NCI-H2171 (cell line): ENCODE measurements at places on chromosomes 1 and 21.

DNA sequence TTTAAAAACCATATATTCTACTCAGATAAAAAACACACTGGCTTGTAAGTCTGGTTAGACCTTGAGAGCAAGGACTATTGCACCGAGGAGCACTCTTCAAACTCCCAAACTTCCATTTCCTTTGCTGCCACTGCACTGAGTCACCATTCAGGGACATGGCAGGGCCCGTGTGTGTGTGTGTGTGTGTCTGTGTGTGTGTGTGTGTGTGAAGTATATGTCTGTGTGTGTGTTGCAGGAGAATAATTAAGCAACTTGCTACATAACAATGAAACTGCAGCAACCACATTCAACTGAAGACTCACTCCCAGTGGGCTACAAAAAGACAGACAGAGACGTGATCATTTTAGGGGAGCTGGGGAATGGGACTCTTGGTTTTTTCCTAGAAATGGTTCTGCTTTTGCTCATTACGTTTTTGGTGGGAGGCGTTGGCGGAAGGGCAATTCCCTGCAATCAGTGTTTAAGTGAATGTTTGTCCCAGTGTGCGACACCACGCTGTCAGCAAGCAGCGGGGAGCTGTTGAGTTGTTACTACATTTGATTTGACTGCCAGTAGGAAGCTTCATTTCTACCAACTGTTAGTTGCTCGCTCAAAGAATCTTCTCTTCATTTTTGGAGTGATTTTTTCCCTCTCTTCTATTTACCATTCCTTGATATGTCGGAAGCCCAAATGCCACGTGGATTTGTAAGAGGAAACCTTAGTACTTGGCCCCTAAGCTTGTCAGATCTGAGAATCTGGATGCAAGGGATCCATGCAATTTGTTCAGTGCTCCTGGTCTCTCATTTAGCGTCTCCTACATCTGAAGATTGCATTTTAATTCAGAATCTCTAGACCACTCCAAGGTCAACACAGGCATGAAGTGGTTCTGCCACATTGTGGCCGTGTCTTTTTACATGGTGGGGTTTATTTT lies 36.1 kb downstream of the ESRRG start:
- no peak for DNase-seq

GRCh38 chr1:27360159-27361043 lies 6.4 kb downstream of the MAP3K6 start:
- DNase-seq: no peak

- no peak for DNase-seq
Observed at GRCh38 chr1:14648896-14649855, 50.7 kb downstream of the KAZN start.

DNA sequence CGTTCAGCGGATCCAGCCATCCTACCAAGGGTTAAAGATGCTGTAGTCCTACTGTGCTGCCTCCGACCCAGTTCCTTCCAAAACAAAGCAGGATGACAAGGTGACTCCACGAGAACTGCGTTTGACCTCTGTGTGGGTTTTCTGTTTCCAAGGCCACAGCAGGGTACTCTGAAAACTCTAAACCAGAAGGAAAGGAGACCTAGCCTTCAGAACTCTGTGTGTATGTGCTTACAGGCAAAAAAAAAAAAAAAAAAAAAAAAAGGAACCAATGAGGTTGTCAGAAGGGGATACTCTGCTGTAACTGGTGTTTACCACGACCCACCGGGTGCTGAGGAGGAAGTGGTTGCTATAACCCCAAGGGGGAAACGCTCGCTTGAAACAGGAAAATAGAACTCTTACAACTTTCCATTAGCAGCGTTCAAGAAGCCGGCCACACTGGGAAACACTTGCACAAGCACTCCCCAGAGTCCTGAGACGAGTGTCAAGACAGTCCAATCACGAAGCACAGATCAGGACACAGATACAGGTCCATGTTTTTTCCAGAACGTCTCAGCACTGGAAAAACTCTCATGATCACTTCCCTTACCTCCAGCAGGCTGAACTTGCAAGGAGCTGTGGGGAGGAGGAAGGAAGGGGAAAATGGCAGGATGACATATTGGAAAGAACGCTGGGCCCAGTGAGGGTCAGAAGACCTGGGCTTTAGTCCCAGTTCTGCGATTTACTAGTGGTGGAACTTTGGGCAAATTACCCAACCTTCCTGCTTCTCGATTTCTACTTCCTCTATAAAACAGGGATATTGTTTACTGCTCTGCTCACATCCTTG lies 64.0 kb downstream of the ITPKB start:
- no peak for DNase-seq

- DNase-seq: no peak
Observed at GRCh38 chr1:86184426-86184825, 27.9 kb upstream of the COL24A1 start.

GRCh38 chr1:12697397-12697796 lies 18.5 kb upstream of the AADACL3 start:
- no peak for DNase-seq

GRCh38 chr1:159187647-159188374 lies 16.4 kb downstream of the CADM3 start:
- DNase-seq: no peak

- no peak for DNase-seq
Observed at GRCh38 chr1:173122958-173123852, 72.5 kb upstream of the TNFSF18 start.

- DNase-seq: no peak
Observed at GRCh38 chr1:207336559-207337467, 15.3 kb downstream of the CD55 start.

GRCh38 chr1:43005460-43006361 lies 47.0 kb upstream of the SLC2A1 start:
- DNase-seq: no peak

- DNase-seq: no peak
Observed at GRCh38 chr1:200720199-200720598, 18.5 kb upstream of the CAMSAP2 start.

- DNase-seq: no peak
Observed at GRCh38 chr1:164064501-164064900, 494.5 kb upstream of the PBX1 start.

DNA sequence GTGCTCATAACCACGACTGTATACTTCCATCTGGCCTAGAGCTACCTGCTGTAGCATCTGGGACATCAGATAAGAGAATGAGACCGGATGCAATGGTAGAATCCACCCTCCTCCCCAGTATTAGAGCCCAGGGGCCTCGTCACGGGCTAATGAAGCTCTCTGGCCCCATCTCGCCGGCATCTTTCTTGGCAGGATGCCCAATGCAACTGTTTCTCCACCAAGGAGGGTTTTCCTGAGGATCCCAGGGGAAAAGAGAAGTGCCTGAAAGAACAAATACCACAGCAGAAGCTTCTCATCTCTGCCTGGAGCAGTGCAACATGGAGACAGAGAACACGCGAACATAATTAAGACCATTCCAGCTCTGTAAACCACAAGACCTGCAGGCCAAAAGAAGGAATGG lies 80.0 kb downstream of the VWA5B1 start:
- DNase-seq: peak; percentile 89

GRCh38 chr1:65991694-65992093 lies 199.0 kb downstream of the PDE4B start:
- DNase-seq: no peak

DNA sequence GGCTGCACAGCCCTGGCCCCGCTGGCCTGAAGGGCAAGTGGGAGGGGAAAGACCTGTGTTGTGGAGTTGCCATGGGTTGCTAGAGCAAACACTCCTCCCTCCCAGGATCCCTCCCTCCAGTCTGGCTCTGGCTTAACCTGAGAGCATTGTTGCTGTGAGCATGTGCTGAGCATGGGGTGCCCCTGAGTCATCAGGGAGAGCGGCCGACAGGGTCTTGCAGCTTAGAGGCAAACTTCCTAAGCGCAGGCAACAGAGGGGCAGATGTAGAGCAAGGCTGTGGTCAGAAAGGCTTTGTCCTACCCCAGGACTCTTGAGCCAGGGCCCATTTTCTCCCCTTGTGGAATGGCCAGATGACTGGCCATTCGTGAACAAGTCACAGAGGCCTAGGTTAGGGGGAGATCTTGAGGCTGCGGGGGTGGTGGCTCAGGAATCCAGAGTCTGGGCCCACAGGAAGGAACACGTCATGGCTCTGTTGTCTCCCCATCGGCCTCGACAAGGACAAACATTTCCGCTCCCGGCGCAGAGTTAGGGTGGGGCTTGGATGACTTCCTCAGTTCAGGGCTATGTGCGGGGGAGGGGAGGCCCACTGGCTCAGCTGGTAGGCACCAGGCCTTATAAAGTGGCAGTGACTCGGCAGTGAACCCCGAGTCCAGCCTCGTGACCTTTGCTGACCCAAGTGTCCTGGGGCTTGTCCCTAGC lies 362 bp upstream of the DYNLT4 start:
- no peak for DNase-seq

DNA sequence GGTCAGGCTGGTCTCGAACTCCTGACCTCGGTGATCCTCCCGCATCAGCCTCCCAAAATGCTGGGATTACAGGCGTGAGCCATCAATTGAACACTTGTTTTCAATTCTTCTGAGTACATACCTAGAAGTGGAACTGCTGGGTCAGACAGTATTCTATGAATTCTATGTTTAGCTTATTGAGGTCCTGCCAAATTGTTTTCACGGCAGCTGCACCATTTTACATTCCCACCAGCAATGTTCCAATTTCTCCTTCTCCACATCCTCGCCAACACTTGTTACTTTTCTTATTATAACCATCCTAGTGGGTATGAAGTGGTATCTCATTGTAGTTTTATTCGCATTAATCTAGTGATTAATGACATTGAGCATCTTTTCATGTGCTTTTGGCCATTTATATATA lies 49.9 kb downstream of the PTP4A2 start:
- DNase-seq: no peak

DNA sequence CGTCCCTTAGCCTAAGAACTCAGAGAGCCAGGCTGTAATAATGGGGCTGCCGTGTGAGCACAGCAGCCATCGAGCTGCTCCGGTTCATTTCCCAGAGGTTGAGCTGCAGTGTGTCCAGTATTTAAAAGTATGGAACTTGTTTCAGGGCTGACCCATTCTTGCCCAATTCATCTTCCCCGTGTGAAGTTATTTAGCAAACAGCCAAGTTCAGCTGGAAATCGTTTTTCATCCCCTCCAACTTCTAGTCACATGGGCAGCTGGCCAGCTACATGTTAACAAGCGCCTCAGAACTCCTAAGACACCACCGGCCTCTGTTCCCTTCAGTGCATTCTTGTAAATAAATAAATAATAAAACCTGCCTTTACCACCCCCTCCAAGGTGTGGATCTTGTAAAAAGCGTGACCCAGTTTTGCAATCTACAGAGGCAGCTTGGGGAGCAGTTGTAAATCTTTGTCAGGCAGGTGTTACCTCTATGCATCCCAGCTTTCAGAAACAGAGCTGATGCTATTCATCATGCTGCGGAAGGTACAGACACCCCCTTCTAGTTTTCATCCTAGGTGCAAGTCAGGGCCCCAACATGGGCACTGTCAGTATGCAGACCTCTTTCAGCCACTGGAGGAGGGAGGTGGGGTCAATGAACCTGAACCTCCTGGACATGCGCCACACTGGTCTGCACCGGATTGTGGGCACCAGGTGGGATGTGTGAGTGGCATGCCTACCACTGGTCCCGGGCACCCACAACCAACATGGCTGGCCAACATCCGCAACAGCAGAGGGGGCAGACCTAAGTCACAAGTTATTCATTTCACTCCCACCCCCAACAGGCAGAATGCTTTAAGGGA lies 18.7 kb upstream of the KNCN start:
- no peak for DNase-seq

DNA sequence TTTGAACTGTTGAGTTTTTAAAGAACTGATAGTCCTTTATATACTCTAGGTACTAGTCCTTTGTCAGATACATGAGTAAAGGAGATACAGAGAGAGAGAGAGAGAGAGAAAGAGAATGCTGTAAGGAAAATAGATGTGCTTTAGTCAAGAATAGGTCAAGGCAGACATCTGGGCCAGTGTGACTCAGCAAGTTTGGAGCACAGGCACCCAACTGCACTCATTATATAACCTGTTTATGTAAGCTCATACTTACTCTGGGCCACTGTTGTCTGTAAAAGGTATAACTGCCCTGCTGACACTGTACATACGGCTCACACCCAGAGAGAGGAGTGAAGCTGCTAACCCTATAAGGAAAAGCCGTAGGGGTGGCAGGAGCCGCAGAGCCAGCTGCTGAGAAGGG lies 32.2 kb upstream of the AKT3 start:
- DNase-seq: no peak

- no peak for DNase-seq
Observed at GRCh38 chr21:15062606-15062965, 2.2 kb downstream of the NRIP1 start.

DNA sequence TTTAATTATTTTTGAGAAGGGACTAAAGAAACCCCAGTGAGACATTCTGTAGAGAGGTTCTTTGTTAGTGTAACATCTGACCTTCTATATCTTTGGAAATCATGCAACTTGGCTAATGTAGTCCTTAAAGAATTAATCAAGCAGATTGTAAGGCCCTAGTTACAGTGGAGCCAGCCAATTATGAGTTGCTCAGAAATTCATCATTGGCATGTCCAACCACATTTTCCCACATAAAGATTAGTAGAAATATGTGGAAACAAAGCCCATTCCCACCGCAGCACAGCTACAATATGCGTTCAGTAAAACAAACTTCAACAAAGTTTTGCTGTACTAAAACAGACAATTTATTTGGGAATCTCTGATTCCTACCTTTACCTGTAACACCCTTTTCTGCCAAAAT lies 27.8 kb downstream of the WNT2B start:
- no peak for DNase-seq

DNA sequence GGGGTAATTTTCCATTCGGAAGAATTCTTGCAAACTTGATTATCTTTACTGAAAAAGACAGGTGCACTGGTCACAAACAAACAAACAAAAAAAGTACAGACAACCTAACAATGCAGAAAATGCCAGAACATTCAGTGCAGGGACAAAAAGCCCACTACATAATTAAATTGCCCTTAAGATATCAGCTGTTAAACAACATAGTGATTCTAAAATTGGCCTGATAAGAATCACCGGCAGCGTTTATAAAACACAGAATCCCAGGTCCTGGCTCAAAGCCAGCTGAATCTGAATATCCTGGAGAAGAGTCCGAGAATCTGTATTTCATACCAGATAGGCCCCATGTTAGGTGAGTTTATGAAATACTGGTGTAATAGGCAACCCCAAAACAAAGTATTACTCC lies 6.1 kb downstream of the PLPP3 start:
- no peak for DNase-seq

DNA sequence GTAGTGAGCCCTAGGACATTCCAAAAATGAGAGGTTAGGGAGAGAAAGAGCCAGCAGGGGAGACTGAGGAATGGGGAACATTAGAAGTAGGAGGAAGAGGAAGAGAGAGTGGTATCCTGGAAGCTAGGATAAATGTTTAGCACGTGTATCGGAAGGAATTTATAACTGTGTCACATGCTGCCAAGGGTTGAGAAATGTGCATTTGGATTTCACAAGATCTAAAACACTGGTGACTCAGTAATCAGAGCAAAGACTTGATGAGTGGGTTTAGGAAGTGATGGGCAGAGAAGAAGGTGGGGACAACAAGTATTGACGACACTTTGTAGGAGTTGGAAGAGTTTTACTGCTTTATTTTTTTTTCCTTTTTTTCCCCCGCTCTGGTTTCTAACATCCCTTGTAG lies 193.9 kb downstream of the FMN2 start:
- no peak for DNase-seq
